CD8-positive, alpha-beta T cell (primary cell): ENCODE measurements at places on chromosomes 11 and 22. TPM values are rescaled to one million over a fixed set of nuclear protein-coding genes. Genes with fewer than 3 reads are reported as not detected.

DNA sequence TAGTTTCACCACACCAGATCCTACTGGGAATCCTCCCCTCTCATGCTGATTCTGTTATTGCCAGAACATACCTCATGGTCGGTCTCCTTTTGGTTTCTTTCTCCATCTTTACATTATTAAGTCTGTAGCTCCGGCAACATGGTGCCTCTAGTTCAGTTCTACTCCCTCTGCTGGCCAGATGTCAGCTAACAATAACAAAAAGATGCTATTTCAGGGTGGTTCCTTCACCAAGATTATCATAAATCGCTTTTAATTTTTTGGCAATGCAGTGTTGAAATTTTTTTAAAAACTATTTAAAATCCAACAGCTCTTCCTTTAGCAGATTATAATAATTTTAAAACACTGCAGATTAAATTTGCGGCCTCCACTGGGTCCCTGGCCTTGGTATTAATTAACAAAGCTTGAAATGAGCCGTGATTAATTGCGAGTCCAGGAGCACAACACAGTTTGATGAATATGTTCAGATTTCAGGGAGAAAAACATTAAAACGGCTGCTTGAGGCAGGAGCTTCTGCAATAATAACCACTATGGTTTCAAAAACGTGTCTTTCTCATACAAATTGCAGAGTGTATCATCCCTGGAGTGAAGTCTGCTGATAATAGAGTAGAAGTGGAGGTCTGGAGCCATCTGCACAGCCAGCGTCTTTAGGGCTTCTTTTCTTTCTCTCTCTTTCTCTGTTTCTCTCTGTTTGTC is 492.9 kb upstream of the KIRREL3 start:
- no peak for DNase-seq

- no peak for DNase-seq
Observed at GRCh38 chr11:2579315-2580060, 120.3 kb downstream of the KCNQ1OT1 start.

The HBE1 gene
- not detected for total RNA-seq

DNA sequence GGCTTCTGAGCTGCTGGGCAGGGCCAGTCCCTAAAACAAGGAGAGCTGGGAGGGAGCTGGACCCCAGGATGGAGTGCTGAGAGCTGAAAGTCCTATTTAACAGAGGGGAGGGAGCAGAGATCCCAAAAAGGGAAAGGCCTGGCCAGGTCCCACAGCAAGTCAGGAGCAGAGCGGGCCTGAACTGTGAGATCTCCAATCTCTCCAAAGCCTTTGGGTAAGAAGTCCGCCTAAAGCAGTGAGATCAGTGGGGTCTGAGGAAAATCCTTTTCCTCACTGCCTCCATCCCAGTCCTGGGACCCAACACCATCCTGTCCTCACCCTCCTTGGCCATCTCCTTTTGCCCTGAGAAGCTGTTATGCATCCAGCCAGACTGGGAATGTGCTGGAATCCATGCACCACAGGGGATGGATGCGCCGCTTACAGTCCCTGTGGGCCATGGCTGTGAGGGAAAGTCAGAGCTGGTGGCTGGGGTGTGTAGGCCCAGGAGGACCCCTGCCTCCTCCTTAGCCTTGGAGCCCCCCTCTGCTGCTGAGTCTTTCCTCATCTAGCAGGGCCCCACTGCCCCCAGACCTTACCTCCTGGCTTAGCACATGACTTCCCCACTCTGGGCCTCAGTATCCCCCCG is 8.6 kb downstream of the LRRC75B start:
- DNase-seq, result no peak
